ENCODE measurements at places on chromosomes 1 and 21.

GRCh38 chr21:34813266-34813894, 144.6 kb downstream of the CLIC6 start:
- no peak for DNase-seq

DNA sequence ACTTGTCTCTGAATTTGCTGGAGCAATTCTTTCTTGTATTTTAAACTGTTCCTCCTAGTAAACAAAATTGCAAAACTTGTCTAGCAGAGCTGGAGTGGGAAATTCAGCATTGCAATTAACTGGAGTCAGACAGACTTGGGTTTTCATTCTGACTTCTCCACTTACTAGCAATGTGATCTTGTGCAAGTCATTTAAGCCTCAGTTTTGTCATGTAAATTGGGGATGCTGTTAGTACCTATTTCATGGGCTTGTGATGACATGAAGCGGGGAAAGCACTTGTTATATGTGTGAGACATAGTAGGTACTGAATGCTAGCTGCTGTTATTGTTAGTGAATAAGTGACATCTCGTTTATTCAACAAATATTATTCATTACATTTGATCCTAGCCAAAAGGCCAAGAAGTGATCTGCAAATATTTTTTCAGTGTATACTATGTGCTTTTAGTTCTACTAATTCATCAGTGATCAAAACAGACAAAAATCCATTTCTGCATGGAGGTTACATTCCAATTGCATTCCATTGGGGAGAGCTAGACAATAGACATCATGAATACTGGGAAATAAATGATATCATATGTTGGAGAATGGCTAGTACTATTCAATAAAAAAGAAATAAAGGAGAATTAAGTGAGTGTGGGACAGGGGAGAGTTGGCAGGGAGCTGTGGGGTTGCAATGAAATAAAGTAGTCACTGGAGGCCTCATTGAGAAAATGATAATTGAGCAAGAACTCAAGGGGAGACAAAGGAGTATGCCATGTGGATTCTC, 47.1 kb downstream of the CACHD1 start:
- DNase-seq = no peak

DNA sequence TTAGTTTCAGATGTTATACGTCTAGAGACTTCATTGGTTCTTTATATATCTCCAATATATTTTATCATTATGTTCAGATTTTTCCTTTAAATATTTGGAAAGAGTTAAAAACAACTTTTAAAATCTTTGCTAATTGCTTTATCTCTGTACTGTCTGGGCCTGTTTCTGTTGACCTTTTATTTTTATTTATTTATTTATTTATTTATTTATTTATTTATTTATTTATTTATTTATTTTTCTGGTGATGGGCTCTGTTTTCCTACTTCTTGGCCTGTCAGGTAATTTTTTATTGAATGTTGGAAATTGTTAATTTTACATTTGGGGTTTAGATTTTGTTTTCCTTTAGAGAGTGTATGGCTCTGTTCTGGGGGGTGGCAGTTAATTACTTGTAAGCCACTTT, 279.7 kb upstream of the KAZN start:
- no peak for DNase-seq

DNA sequence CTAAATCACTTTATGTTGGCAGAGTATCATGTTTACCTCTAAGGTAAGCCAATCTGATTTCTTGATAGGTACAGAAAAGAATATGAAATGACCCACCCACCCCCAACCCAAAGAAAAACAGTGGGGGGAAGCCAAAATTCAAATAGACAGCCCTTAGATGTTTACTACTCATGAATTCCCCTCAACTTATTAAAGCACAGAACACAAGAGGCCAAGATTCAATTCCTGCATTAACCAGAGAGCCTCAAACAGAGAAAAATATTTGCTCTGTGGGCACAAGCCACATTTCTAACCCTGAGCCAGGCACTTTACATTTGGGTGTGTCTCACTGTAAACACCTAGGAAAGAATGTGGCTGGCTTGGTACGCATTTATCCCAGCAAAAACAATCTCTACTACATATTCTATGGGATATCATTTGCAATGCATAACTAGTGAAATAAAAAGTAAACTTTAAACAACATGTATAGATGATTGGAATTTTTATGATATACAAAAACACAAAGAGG, 84.3 kb downstream of the PTPN14 start:
- DNase-seq = no peak

DNA sequence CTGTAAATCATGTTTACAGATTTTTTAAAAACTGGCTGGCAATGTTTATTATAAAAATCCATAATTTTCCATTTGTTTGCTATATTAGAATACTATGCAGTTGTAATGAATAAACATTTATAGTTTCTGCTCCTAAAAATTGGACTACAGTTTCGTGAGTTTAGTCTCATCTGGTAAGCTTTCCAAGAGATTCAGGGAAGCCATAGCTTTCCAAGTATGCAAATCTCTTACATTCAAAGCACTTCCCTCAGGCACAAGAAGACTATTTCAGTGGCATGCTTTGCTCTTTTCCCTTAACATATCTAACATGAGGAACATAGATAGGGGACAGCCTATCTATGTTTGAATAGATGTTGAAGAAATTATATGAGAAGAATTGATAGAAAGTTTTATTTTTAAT, 77.2 kb downstream of the ADGRL2 start:
- DNase-seq = no peak

- DNase-seq = no peak
Observed at GRCh38 chr1:219092206-219092605, 81.5 kb upstream of the LYPLAL1 start.
